Endothelial cell (in vitro differentiated cells): ENCODE measurements at places on chromosomes 3 and 15.

GRCh38 chr15:63715818-63716217 lies 117.9 kb downstream of the HERC1 start:
- DNase-seq = no peak

- DNase-seq = no peak
Measured at GRCh38 chr15:41827290-41827879, 507 bp upstream of the JMJD7 start.

DNA sequence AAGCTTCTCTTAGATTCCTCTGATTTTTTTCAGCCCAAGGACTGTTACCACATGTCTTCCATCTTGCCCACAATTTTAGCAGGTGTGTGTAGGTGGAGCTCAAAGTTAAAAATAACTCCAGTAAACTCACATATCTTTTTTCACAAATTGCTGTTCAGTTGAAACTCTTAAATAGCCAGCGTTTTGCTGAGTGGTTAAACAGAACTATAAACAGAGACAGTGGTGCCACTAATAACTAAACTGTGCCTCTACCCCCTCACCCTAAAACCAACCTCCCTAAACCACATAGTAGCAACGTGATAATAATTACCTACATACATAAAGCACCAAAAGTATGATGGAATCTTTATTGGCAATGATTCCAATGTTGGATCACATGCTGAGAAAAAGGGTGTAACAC lies 525.1 kb downstream of the PDCD6IP start:
- DNase-seq = no peak

GRCh38 chr3:115838786-115839185 lies 215.5 kb downstream of the GAP43 start:
- DNase-seq = no peak

DNA sequence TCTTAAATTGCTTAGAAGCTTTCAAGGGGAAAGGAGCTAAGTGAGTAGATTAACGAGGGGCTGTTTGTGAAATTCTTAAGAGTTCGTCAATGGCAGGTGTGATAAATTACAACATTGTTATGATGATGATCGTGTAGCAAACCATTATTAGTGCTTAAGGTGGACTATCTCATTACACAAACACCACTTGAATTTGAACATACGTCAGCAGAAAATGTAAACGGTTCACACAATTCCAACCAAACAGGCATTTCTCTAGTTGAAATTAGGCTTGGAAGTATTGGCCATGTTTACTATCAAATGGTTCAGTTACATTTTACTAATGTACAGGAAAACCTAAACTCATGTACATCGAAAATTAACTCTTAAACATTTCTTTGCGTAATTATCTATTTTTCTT lies 102.8 kb downstream of the PYDC2 start:
- DNase-seq = no peak

DNA sequence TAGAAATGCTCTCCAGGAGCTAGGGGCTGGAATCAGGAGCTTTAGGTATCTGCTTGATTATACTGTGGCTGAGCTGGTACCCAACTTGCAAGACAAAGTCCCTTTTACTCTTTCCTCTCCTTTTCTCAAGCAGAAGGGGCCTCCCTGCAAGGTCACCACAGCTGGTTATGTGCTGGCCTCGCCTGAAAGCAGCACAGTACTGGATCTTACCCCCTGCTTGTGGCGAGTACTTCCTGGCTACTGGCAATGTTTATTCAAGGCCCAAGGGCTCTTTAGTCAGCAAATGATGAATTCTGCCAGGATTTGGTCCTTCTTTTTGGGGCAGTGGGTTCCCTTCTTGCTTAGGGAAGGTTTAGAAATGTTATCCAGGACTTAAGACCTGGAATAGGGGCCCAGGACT lies 234.6 kb downstream of the RAP2B start:
- no peak for DNase-seq

DNA sequence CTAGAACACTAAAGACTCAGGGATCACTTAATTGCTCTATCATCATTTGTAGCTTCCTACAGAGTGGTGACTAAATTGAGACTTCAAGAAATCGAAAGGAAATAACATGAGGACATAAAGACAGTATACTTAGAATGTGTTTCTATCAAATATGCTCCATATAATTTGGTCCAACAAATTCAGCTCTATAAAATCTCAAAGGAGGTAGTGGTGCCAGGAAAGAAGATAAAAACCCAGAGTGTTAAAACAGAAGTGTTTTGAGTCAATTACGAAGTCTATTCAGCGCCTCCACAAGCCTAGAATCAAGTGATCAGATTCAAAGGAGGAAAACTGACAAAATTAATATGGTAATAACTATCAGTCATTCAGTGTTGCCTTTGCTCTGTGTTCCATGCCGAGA lies 22.9 kb downstream of the MAGI1 start:
- no peak for DNase-seq

- DNase-seq = peak; percentile 30
Measured at GRCh38 chr15:62344806-62345539, 179.9 kb upstream of the C2CD4B start.

- DNase-seq = no peak
Measured at GRCh38 chr3:64518950-64519349, 168.8 kb downstream of the ADAMTS9 start.

DNA sequence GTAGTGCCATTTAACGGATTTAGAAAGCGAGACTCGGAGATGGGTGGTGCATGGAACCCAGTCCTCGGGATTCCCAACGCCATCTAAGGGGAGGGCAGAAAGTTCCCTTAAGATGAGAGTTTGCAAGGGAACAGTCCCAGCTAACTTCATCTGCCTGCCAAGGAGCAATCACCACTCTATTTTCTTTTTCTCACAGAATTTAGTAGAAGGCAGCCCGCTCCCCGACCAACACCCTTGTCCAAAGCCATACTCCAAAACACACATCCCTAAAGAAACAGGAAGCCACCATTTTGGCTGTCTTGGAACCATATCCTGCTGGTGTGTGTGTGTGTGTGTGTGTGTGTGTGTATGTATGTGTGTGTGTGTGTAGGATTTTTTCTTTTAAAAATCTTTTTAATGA lies 7.1 kb upstream of the FGD5 start:
- DNase-seq = peak; percentile 30

GRCh38 chr15:31393444-31394091 lies 66.9 kb downstream of the KLF13 start:
- DNase-seq = no peak

DNA sequence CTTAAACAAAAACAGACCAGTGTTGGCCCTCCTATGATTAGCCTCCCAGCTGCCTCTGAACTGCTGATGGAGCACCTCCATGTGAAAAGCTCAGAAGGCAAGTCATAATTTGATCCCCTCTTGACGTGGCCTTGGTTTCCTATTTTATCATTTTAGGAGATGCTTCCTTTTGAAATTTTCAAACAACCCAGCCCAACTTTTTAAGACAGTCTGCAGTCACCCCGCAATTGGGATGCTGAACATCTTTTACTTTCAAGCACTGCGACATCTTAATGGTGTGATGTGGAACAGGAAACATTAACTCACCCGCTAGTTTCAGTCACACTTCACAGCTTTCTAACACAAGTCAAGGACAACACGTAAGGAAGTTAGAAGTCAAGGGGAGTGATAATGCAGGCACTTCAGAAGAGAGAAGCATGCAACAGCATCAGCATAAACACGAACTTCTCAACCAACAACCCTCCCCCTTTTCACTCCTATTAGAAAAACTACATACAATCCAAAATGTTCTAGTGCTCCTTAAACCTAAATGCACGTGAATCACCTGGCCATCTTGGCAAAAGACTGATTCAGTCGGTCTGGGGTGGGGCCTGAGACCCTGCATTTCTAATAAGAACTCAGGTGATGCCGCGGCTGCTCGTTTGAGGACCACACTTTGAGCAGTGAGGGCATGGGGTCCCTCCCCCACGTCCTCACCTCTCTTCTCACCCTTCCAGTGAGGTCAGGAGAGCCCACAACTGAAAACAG lies 161.5 kb downstream of the FOXP1 start:
- DNase-seq = no peak

DNA sequence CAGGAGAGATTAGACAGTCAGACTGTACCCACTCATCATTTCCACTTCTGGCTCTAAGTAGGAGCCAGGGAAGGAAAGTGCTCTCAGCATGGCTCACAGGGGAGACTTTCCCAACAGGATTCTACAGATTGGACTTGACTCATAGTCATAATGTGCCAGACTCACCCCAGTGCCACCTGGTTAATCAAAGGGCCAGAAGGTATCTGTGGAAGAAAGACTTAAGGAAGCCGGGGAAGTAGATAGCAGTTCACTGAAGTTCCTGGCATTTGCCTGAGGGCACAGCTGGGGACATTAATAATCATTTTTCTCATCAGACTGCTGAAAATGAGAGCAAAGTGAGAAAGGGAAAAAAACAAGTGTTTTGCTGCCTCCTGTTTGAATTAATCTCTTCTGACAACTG lies 717.5 kb downstream of the TUSC7 start:
- DNase-seq = no peak

GRCh38 chr3:45957586-45957985 lies 14.3 kb downstream of the CXCR6 start:
- DNase-seq = no peak

DNA sequence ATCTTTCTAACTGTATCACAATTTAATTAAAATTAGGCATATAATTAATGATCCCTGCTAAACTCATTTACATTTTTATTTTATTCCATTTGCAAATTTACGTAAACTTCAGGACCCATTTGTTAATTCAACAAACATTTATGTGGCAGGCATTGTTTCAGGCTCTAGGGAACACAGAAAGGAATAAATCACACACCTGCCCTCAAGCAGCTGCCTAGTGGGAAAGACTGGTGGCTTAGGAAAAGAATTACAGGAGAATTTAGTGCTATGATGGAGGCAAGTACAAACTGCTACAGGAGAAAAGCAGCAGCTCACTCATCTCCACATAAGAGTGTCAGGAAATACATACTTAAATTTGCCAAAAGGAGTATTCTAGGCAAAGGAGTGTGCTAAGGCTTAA lies 11.2 kb downstream of the CBLB start:
- DNase-seq = no peak

GRCh38 chr15:31339558-31339895 lies 12.9 kb downstream of the KLF13 start:
- no peak for DNase-seq

DNA sequence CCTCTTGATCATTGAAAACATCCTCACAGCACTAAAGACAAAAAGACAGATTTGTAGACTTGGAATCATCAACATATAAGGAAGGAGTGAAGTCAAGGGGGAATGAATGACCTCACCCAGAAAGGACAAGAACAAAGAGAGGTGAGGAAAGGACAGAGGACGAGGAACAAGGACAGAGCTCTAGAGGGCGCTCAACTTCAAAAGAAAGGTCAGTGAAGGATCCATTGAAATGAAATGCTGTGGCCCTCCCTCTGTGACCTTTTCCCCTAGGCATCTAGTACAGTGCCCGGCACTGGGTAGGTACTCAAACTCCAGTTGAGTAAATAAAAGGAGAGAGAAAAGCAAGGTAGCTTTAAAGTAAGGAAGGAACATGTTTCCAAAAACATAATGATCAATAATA lies 2.6 kb downstream of the ATP8B4 start:
- DNase-seq = peak; percentile 36

- DNase-seq = no peak
Measured at GRCh38 chr15:68295014-68295805, 17.7 kb downstream of the FEM1B start.

DNA sequence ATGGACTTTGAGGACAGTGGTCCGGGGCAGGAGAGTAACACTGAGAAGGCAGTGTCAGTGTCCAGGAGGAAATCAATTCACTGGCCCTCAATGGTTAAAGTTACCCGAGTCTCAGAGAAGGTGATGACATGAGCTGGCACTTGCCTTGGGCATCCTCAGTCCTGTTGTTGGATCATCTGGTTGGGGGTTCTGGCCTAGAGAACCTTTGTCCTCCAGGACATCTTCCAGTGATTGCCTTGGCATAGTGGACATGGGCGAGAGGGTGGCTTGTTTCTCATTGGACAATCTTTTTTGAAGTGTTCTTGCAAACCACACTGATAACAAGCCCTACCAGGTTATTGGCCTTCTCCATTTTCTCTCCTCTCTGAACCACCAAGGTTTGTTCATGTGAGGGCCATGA lies 83.4 kb upstream of the TERB2 start:
- DNase-seq = no peak

- no peak for DNase-seq
Measured at GRCh38 chr3:37247398-37248114, 73.2 kb upstream of the LRRFIP2 start.

DNA sequence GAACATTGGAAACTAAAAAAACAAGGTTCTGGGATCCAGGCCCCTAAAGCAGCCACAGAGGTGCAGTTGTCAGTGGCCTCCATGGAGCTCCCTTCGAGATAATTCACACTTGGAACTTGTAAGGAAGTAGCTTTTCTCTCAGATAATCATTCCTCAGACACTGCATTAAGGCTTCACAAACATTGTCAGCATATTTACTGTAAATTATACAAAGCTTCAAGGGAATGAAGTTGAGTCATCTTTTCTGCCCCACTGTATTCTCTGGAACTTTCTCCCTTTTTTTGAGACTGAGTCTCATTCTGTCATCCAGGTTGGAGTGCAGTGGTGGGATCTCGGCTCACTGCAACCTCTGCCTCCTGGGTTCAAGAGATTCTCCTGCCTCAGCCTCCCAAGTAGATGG lies 7.1 kb downstream of the BLOC1S6 start:
- DNase-seq = no peak

DNA sequence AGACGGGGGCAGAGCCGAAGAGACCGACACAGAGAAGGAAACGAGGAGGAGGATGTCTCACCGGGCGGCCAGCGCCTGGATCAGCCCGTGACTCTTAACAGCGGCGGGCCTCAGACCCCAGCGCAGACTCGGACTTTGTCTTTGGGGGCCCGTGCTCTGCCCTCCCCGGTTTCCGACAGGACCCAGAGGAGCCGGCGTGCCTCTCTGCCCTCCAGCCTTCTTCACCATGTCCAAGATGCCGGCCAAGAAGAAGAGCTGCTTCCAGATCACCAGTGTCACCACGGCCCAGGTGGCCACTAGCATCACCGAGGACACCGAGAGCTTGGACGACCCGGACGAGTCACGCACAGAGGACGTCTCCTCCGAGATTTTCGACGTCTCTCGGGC lies 1.0 kb downstream of the TSC22D2 start:
- DNase-seq = no peak

GRCh38 chr3:127550468-127551157 lies 39.9 kb downstream of the TPRA1 start:
- DNase-seq = no peak

DNA sequence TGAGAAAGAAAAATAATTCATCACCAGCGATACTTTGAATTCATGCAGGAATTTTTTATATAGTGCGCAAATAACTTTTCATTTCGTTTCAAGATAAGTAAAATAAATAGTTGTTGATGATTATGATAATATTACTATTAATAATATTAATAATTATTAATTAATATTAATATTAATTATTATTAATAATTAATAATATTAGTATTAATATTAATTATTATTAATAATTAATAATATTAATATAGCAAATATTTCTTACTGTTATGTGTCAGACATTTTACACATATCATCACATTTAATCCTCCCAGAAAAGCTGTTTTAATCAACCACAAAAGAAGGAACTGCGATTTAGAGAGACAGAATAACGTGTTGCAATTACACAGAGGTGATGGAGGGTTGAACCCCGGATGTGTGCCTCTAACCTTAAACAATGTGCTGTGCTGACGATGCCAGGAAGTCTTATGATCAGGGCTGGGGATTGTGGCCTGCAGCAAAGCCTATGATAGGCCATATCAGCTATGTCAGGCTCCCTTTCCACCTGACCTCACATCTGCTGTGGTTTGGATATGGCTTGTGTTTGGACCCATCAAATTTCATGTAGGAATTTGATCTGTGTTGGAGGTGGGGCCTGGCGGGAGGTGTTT lies 263.5 kb upstream of the NR2F2 start:
- DNase-seq = no peak

GRCh38 chr15:90336705-90337141 lies 15.4 kb upstream of the ZNF774 start:
- DNase-seq = no peak

GRCh38 chr3:4994144-4994730 lies 15.0 kb downstream of the BHLHE40 start:
- DNase-seq = no peak
